ENCODE measurements at places on chromosomes 12 and 14.

DNA sequence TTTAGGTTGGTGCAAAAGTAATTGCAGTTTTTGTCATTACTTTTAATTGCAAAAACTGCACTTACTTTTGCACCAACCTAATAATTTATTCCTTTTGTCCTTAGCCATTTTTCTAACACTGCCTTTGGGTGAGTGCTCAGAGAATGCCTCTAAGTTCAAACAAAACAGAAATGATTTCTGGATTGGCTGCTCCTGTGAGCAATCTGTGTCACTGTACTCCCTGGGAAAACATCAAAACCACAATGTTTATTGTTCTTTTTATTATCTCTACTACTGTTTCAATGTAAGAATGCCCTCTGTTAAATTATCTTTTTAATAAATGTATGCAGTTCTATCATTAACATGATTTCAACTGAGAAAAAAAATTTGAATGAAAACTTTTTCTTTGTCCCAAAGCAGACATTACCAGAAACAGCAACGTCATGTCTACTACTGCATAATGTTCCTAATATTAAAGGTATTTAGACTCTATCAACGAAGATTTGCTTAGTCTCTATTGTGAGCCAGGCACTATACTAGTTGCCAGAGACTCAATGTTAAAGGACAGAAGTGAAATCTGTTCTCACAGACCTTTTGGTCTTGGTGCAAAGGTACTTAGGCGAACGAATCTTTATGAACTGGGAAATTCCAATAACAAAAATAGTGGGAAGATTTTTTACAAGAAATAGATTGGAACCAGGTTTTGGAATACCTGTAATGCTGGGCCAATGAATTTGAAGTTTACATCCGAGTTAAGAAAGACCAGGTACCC is 6.2 kb downstream of the SLC41A2 start:
- no peak for DNase-seq

DNA sequence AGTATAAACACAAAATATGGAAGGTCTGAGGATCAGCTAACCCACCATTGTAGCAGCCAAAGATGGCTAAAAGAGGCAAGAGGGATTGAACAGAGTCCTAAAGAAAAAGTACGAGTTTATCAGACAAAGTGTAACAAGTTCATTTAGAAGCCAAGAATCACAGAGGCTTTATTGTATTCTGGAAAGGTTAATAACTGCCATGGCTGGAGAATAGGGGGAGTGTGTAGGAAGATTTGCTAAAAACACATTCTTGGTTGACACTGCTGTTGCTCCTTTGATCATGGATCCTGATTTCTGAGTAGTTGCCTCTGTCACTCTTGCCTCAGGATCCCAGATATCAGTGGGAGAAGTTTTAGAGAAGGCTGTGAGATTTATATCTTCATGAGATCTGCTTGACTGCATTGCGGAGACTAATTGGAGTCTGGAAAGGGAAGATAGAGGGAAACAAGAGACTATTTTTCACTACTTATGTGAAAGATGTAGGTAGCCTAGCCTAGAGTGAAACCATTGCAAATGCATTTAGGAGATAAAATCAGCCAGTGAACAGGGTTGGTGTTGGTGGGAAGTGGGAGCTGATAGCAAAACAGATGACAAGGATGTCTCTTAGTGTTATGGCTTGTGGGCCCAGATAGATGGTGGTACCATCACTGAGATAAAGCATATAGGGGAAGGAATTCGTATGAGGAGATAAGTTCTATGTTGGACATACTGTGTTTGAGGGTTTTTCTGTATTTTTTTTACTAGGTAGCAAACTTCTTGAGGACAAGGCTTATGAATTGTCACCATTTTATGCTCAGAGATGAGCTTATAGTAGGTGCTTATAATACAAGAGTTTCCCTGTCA is 402.9 kb upstream of the PDE3A start:
- DNase-seq: no peak

DNA sequence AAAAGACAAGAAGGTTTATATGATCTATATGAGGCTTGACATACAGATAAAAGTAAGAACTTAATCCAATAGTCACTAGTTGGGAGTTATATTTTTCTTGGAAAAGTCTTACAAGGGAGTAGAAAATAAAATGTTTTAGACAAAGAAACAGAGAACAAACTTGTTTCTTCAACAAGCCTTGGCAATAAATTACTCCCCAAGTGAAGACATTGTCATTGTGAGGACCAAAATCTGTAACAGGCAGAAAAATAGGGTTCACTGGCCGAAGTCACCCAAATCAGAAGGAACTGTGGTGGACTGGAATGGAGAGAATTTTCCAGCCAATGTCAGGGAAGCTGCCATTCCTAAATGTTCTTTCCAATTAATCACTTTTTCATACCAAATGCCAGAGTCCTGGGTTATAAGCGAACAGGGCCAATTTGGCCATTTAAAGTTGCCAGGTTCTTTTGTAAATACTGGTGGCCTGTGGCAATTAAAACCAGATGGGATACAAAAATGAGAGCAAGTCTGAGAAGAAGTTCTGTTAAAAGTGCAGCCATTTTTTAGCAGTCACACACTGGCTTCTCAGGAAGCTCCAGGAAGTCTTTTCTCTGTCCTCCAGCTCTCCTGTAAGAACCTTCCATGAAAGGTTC is 117.3 kb upstream of the OVCH1 start:
- no peak for DNase-seq

DNA sequence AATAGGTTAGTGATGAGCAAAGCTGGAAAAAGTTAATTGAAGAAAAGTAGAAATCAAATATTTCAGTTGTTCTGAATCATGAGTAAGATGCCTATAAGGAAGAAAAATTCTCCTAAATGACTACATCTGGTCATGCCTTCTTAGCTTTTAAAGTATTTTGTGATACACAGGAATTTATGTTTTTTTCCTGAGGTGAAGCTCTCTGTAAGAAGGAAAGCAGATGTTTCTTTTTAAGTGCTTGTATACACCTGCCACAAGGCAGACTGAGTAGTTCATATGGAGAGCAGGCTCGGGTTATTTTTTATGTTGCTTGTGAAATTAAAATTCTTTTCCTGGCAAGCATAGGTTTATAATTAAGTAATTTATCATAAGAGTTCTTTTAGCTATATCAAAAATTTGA is 275.2 kb downstream of the RAD51B start:
- DNase-seq: no peak

GRCh38 chr12:52903285-52903854 is 1.5 kb downstream of the KRT8 start:
- peak; percentile 74 for DNase-seq

DNA sequence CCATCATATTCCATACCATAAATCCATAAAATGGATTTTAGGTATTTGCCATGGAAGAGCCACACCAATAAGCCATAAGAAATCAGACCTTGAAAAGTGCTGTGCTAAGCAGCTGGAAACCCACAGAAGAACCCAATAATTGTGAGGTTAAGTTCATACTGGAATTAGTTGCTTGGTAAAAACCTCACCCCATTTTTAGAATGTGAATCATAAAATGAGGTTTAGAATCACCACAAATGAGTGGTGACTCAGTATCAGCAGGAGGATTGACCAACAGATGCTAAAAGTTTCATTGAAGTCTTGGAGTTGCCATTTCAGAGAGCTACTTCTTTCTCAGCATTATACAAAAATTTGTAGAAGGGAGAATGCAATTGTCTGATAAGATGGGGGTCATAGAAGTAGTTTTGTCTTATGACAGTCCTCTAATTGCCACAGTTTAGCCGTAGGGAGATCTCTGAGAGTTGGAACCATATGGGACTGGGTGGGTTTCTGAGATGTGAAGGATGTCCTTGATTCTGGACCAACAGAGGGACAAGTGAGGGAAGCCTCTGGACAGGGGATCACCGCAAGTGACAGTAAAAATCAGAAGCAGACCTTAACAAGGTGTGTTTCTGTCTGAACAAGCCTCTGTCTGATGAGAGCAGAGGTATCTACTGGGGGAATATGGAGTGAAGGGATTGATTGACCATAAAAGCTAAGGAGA is 1.4 kb upstream of the STON2 start:
- DNase-seq: no peak

- no peak for DNase-seq
Measured at GRCh38 chr12:82350161-82350560, 8.0 kb downstream of the CCDC59 start.

- no peak for DNase-seq
Measured at GRCh38 chr12:121857322-121858246, 1.1 kb downstream of the HPD start.

DNA sequence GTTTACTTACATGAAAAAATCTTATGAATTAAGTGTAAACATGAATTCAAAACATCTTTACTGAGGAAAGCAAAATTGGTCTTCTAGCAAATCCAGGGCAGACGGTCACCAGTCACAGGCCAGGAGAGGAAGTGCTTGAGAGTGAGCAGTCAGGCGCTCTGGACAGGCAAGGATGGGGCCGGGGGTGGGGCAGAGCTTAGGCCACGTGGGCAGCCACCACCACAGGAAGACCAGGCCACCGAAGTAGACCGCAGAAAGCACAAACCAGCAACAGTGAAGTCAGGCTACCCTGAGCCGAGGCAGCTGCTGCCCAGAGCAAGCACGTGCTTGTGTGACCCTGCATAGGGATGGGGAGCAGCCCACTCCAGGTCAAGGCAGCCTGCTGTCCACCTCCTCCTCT is 33.5 kb downstream of the SLC6A12 start:
- no peak for DNase-seq

DNA sequence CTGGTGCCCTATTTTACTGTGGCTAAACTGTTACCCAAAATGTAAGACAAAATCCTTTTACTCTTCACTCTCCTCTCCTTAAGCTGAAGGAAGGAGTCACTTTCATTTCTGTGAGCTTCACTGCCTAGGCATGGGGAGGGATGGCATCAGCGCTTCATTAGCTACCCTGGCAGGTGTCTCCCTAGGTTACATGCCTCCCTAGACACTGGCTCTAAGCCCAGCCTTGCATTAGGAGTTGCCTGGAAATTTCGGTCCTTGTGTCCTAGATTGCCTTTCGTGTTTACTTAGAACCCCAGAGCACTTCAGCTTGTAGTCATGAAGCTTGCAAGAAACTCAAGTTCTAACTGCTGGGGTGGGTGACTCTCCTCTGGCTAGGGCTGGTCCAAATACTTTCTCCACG is 520.5 kb upstream of the STXBP6 start:
- no peak for DNase-seq

DNA sequence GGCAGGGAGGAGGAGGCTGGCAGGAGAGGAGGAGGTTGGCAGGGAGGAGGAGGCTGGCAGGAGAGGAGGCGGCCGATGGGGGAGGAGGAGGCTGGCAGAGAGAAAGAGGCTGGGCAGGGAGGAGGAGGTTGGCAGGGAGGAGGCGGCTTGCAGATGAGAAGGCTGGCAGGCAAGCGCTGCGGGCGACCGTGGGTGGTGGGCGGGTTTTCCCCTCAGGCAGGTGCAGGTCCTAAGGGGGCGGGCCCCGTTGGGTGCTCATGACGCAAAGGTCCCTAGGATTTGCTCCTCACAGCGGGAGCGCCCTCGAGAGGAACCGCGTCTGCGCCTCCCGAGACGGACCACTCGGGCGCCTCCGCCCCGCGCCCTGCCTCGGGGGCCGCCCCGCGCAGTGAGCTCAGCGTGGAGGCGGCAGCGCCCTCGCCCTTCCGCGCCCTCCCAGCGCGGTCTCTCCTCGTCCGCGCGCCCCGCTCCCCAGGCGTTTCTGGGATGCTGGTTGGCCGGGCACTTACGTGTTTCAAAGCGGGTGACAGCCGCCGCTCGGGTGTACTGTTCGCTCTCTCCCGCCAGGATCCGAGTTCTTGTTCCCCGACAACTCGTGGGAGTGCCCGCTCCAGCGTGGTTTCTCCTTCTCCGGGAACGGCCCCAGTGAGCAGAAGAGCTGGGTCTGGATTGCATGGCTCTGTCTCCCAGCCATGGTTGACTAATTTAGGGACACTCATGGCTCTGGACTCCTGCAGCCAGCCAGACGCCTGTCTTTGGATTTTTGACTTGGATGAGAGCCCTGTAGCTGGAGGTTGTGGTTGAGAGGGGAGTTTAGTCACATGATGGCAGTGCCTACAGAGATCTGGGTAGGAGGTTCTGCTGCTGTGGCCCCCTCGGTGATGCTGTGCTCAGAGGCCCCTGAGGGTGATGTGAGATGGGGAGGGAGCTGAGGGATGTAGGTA is 64.1 kb upstream of the PPP4R3A start:
- DNase-seq: peak; percentile 96

GRCh38 chr12:65787056-65787865 is 37.0 kb upstream of the HMGA2 start:
- no peak for DNase-seq

DNA sequence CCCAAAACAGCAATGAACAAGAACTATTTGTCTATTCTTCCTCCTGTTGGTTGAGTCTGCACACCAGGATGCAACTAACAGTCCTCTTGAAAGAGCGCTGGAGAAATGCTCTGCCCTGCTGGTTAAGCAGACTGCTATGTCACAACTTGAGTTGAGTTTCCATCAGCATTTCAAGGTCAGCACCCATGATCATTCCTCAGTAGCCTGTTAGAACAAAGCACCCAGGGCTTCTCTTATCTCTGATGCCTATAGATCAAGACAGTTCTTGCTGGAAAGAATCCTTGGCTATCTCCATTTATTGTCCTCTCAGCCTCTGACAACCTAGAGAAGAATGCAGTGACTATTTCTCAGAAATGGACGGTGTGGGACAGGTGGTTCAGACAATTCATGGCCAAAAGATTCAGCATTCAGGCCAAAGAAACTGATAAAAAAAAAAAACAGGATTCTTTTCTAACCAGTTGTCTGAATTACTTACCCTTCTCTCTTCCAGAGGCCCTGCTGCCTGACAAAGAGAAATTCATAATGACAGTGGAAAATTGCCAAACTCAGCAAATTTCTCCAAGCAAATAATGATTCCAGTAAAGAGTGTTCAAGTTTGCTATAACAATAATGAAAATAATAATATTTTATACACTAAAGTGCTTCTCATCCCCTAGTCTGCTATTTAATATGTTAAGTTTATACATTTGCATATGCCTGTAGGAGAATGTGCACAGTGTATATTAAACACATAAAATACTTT is 306.7 kb downstream of the EMP1 start:
- no peak for DNase-seq

DNA sequence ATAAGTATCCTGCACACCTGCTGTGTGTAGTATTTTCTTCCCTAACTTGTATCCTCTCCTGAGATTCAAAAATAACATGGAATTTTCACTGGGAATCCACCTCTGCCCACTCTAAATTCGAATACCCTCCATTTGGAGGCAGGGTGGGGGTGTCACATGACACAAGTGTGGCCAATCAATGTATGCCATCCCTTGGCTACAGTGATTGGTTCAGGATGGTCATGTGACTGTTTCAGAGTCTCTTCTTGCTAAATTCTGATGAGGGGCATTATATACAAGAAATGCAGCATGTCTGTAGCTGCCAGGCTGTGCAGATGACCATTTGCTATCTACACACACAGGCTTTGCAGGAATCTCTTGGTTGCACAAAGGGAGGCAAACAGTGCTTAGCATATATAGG is 86.8 kb upstream of the TMEM132C start:
- DNase-seq: no peak

GRCh38 chr14:68139431-68140075 is 320.0 kb downstream of the RAD51B start:
- DNase-seq: no peak

DNA sequence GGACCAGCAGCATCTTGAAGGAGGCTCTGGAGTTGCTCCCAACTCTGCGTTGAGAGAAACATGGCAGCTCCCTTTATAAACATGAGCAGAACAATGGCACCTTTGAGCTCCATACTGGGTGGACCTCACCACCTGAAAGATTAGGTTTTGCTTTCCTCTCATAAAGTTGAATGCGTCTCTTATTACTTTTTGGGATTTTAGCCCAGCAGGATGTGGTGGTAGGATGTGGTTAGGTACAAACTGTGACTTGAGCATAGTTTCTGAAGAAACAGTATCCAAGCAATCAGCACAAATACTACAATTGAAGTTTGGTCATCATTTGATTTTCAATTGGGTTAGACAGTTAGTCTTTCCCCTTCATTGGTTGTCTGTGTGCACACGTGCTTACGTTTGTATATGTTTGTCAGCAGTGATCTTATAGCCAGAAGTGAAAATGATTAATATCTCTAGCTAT is at the start of gene PRR4:
Gene PRR4 (minus strand): TSS at position 51 of the 454 bp plus-strand sequence. CDS start 38 bp downstream, at position 13.
- DNase-seq: no peak

Data from stimulated activated CD4-positive, alpha-beta T cell treated with anti-CD3 and anti-CD28 coated beads, Interleukin-15, amount 100 ng/mL, for 24 hours (primary cell).